ENCODE measurements at places on chromosomes 16 and 17.

GRCh38 chr17:75114552-75115314 is 5.0 kb downstream of the ARMC7 start:
- no peak for DNase-seq

DNA sequence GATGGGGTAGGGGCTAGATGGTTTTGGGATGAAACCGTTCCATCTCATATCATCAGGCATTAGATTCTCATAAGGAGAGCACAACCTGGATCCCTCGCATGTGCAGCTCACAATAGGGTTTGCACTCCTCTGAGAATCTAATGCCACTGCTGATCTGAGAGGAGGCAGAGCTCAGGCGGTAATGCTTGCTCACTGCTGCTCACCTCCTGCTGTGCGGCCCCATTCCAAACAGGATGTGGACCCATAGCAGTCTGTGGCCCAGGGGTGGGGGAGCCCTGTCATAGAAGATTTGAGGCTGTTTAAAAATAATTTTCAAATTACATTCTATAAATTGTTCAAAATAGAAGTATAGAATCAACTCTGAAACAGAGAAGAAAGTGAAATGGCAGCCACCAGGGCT is 50.8 kb downstream of the PHKB start:
- no peak for DNase-seq

- no peak for DNase-seq
These were observed 96.6 kb downstream of the TBC1D16 start for GRCh38 chr17:79939094-79939435.

DNA sequence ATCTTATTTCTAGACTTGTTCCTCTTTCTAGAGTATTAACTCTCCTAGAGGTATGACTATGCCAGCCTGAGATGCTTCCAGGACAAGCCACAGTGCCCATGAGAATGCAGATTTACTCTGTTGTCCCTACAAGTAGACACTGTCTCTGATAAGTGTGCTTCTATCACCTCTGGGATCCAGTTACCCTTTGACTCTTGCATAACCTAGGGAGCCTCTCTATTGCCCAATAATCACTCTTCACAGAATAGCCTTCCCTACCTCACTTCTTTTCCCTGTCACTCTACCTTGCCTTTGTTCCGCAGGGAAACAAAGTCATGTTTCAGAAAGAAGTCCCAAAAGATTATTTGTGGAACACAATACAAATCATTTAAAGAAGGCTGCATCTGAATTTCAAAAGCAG is 1.6 kb upstream of the KRT34 start:
- no peak for DNase-seq

GRCh38 chr16:84117494-84117843 is 727 bp upstream of the MBTPS1 start:
- DNase-seq, result no peak

DNA sequence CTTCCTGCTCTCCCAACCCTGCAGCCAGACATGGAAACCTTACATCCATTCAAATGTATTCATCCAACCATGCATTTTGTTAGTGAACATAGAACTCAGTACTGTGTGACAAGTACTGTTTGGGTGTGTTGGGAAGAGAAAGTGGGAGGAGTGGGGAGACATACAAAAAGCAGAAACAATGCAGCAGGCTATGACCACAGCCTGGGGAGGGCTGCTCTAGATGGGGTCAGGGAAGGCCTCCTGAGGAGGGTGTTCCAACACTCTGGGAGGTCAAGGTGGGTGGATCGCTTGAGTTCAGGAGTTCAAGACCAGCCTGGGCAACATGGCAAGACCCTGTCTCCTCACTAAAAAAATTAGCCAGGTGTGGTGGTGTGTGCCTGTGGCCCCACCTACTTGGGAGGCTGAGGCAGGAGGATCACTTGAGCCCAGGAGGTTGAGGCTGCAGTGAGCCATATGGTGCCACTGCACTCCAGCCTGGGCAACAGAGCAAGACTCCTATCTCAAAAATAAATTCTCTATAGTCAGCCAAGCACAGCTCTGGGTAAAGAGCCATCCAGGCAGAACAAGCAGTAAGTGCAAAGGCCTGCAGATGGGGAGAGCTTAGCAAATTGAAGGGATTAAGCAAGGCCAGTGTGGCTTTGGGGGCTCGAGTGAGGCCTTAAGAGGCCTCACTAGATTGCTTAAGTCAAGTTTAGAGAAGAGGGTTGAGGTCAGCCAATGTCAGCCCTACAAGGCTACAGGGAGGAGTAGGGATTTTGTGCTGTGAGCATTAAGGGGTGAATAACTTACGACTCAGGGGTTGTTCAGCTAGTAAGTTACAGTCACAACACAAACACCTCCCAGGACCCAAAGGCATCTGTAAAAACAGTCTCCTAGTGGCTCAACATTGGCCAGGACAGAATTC is 5.5 kb downstream of the SLC13A2 start:
- DNase-seq, result no peak

- no peak for DNase-seq
These were observed 147.0 kb upstream of the CIBAR2 start for GRCh38 chr16:85259115-85259831.

DNA sequence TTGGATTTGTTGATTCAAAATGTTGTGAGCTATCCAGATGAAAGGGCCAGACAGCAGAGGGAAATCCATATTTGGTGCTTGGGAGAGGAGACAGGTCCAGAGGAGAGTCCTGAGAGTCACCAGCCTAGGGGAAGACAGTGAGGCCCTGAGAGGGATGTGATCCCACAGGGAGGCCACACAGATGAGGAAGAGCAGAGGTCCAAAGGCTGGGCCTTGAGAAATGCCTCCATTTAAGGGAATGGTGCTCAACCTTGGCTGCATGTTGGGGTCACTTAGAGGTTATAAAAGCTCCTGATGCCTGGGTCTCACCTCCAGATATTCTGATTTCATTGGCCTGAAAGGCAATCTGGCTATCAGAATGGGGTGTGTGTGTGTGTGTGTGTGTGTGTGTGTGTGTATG is 194.9 kb downstream of the UTP18 start:
- no peak for DNase-seq

GRCh38 chr17:66746736-66747135 is 88.2 kb upstream of the CACNG5 start:
- no peak for DNase-seq

DNA sequence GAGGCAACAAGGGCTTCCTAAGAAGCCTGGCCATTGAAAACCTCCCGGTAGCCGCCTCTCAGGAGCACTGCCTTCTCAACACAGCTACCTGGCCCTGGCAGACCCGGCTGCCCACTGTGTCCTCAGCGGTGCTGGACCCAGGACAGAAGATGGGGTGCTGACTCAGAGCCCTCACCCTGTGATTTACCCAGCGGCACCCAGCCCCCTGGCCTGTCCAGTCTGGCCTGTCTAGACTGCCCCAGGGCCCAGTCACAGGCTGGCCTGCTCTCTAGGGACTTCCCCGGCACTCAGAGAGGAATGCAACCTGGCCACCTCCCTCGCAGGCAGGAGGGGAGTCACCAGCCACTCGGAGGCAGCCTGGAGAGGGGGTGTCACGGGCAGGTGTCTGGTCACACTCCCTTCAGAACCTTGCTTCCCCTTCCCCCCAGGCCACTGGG is 20.1 kb downstream of the PIEZO1 start:
- DNase-seq, result peak; percentile 98

DNA sequence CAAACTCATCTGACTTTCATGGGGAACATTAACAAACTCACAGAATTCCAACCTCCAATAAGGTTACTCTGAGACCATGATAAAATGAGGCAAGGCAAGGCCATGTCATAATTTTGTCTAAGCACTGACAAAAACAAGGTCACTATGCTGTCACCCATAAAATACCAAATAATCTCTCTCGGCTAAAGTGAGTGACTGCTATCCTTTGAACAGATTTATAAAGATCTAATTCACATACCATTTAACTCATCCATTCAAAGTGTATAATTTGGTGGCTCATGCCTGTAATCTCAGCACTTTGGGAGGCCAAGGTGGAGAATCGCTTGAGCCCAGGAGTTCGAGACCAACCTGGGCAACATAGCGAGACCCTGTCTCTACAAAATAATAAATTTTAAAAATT is 20.6 kb upstream of the CA4 start:
- no peak for DNase-seq

DNA sequence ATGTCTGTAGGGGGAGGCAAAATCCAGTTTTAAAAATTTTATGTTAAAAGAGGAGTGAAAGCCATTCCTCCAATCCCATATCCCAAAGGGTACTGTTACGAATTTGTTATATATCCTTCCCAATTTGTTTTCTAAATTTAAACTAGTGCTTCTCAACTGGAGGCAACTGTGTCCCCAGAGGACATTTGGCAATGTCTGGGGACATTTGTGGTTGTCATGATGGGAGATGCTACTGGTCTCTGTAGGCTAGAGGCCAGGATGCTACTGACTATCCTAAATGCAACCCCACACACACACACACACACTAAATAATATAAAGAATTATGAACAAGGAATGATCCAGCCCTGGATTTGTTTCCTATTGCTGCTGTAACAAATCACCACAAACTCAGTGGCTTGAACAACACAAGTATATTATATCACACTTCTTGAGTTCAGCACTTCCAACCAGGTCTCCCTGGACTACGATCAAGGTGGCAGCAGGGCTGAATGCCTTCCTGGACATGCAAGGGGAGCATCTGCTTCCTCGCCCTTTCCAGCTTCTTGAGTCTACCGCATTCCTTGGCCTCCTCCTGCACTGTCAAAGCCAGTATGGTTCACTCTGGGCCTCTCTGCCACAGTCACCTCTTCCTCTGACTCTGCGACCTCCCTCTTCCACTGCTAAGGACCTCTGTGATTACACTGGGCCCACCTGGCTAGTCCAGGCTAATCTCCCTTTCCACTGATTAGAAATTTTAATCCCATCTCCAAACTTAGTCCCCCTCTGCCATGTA is 30.1 kb downstream of the ARHGAP17 start:
- no peak for DNase-seq

GRCh38 chr16:77306075-77306474 is 106.9 kb downstream of the SYCE1L start:
- DNase-seq, result no peak

GRCh38 chr17:9557857-9558256 is 17.8 kb downstream of the STX8 start:
- no peak for DNase-seq

GRCh38 chr16:13510425-13511151 is 409.4 kb upstream of the ERCC4 start:
- DNase-seq, result no peak

GRCh38 chr17:79902146-79902791 is 63.0 kb upstream of the CBX4 start:
- no peak for DNase-seq

DNA sequence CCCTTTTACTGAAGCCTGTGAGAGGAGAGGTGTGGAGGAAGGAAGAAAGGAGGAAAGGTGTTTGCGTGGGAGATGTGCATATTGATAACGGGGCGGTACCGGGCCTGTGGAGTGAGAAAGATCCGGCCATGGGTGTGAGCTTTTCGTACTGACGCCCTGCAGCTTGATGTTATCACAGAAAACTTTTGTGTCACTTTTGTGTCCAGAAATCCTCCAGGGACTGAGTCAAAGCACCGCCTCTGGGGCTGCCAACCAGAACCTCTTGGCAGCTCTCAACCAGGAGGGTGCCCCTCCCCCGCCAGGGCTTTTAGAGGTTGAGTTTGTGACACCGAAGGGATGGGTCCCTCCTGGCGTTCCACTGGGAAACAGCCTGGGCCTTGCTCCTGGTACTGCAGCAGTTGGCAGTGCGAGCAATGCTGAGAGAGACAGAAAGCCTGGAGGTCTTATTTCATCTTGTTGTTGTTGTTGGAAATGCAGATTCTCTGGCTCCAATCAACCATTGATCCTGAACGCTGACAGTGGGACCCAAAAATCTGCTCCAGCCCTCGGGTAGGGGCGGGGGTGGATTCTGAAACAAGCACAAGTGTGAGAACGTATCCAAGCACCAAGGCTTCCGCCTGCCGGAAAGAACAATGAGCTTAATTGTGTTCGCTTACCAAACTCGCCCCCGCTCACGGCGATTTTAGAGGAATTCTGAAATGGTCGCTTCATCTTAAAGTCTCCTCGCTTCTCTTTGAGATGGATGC is 65.0 kb downstream of the CRISPLD2 start:
- DNase-seq, result peak; percentile 51

DNA sequence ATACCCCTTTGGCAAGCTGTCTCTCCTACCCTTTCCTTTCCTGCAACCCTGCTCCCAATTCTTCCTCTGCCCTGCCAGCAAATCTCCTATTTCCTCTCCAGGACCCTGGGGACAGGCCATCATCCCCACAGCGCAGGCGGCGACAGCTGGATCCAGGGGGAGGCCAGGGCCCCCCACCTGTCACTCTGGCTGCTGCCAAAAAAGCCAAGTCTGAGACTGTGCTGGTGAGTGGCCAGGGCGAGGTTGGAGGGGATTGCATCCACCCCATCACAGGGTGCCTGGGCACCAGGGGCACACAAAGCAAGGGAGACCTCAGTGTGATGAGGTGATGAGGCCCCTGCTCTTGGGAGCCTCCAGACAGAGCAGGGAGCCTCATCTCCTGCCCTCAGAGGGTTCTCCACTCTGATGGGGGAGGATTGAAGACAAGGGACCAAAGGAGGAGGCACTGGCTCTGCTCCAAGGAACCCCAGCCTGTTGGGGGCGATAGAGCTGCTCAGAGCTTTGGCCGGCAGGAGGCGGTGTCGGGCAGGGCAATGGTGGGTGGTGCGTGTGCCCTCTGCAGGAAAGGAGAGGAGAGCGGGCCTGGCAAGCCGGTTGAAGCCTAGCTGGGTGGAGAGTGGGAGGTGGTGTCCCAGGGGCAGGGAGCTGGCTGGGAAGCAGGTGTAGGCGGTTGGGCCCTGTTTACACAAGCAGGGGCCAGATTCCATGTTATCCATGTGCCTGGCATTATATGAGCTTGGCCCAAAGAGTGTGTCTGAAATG is 15.6 kb upstream of the PDK2 start:
- DNase-seq, result peak; percentile 86

DNA sequence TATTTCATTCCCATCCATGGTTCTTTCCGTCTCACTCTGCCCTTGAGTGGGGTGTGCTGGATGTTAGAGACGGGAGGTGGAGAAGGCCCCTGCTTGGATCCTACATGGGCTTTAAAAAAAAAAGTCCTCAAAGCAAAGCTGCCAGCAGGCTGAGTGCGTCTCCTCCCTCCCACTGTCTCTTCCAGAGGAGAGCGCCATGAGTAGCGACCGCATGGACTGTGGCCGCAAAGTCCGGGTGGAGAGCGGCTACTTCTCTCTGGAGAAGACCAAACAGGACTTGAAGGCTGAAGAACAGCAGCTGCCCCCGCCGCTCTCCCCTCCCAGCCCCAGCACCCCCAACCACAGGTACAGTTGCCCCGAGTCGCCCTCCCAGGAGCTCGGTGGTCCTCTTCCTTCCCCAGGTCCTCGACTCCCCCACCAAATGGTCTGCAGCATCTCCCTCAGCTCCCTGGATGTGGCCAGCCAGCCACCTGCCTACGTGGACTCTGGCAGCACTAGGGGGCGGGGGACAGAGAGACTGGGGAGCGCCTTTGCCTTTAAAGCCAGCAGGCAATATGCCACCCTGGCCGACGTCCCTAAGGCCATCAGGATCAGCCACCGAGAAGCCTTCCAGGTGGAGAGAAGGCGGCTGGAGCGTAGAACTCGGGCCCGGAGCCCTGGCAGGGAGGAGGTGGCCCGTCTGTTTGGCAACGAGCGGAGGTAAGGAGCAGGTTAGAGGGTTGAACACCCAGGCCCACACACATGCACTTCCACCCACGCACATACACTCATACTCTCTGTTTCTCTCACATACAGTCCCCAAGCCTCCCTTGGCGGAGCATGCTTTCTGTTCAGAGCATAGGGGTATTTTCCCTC is 68.2 kb downstream of the PLD6 start:
- DNase-seq, result no peak

- no peak for DNase-seq
These were observed 7.0 kb upstream of the TMEM92 start for GRCh38 chr17:50267074-50267841.

GRCh38 chr17:4515501-4515900 is 16.8 kb downstream of the SPNS2 start:
- no peak for DNase-seq
